IPS DF 6.9 (cell line): ENCODE measurements at places on chromosomes 3 and 15.

DNA sequence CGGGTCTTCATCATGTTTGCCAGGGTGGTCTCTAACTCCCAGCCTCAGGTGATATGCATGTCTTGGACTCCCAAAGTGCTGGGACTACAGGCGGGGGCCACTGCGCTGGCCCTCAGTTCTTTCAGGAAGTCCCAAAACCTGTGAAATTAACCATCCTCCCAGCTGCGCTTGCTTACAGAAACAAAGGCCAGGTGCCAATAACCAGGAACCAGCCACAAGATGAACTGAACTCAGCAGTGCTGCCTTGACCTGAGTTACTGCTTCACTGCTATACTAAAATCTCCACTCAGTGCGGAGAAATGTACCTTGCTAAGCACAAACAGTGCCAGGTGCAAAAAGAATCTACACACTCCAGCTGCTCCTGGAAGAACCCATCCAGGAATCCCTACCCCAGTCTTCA lies 3.9 kb upstream of the GCHFR start:
- H3K27me3 ChIP-seq = no peaks in the 10 kb centered on the region
- peaks cover 3% of the 10 kb centered on the region; the same call in 1 of the 2 replicates for H3K4me1 ChIP-seq
- H3K27ac ChIP-seq = no peak overlapping the region
- no peak overlapping the region for H3K4me3 ChIP-seq

DNA sequence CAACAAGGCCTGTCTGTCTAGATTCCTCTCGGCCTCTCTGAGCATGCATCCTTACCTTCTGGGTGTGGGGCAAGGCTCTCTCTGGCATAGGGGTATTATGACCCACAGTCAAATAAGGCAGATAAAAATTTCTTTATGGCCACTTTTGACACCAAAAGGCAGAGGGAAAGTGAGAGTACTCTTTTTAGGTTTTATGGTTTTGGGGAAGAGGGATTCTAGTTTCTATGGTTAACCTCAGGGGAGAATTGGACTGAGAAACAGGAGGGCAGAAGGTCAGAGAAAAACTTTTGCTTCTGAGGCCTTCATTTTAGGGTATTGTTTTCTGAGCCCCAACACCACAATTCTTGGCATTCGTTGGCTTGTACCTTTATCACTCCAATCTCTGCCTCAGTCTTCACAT lies 70.0 kb upstream of the CCDC54 start:
- H3K4me3 ChIP-seq = no peak overlapping the region
- H3K27ac ChIP-seq = no peak overlapping the region
- H3K27me3 ChIP-seq = no peaks in the 10 kb centered on the region
- H3K36me3 ChIP-seq = no peaks in the 10 kb centered on the region
- no peak for DNase-seq
- peaks cover 2% of the 10 kb centered on the region; the same call in 1 of the 2 replicates for H3K4me1 ChIP-seq

- no peak for DNase-seq
- H3K36me3 ChIP-seq = no peaks in the 10 kb centered on the region
- H3K4me3 ChIP-seq = no peak overlapping the region
- H3K27ac ChIP-seq = no peak overlapping the region
Measured at GRCh38 chr3:28756056-28756455, 407.4 kb upstream of the AZI2 start.

DNA sequence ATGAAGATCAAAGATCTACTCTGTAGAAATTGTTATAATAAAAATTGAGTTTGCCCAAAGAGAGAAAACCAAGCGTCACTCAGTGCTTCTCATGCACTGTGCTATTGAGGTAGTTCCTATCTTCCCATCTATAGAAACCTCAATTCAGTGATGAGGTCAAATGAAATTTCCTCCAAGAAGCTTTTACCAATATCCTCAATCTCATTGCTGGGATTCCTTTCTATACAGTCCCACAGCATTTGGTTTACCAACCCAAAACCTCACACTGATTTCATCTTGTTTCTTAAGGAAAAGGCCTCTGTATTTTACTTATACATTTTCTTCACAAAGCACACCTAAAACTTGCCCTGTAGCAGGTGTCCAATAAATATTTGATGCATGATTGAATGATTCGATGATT lies 147.2 kb downstream of the ALCAM start:
- H3K27me3 ChIP-seq = no peaks in the 10 kb centered on the region
- H3K36me3 ChIP-seq = no peaks in the 10 kb centered on the region
- no peak for DNase-seq
- peaks cover 2% of the 10 kb centered on the region; the same call in 1 of the 2 replicates for H3K4me1 ChIP-seq
- H3K4me3 ChIP-seq = no peak overlapping the region

DNA sequence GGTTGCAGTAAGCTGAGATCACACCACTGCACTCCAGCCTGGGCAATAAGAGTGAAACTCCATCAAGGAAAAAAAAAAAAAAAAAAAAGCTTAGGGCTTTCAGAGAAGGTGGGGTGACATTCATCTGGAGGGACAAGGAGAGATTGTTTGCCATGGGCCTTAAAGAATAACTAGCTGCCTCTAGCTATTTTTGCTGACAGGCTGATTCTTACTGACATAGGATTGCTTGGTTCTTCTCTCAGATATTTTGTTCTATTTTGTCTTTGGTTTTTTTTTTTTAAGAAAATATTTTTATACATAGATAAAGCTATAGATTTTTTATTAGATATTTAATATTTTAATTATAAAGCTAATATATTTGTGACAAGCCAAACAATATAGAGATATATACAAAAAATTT lies 24.2 kb upstream of the PIAS1 start:
- no peaks in the 10 kb centered on the region for H3K4me1 ChIP-seq
- DNase-seq = no peak
- H3K36me3 ChIP-seq = no peaks in the 10 kb centered on the region
- no peaks in the 10 kb centered on the region for H3K27me3 ChIP-seq
- no peak overlapping the region for H3K27ac ChIP-seq
- no peak overlapping the region for H3K4me3 ChIP-seq

DNA sequence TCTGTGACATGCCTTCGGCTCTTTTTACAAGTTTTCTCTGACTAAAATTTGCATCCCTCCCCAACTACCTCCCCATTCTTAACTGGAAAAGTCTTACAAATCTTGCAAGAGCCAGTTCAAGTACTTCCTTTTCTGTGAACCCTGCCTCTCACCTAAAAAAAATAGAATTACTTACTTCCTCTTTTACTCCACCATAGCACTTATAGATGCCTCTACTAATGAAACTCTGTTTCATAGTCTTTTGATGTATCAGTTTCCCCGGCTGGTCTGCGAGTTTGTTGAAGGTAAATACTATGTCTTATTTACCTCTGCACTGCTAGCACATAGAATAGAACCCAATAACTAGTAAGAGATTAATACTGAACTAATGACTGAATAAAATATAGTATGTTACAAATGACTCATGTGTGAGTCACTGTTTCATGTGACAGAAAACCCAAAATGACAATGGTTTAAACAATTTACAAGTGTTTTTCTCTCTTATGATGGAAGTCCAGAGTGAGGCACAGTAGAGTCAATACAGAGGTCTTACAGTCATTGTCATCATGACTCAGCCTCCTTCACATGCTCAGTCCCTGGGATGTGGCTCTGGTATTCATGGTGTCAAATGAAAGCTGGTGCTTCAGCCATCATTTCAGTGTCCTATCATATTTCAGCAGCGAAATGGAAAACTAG lies 393.5 kb downstream of the RSL24D1 start:
- DNase-seq = no peak
- no peak overlapping the region for H3K4me3 ChIP-seq
- H3K27ac ChIP-seq = no peak overlapping the region
- no peaks in the 10 kb centered on the region for H3K27me3 ChIP-seq
- H3K36me3 ChIP-seq = no peaks in the 10 kb centered on the region
- no peaks in the 10 kb centered on the region for H3K4me1 ChIP-seq

GRCh38 chr3:135085652-135086436 lies 290.8 kb downstream of the EPHB1 start:
- no peaks in the 10 kb centered on the region for H3K27me3 ChIP-seq
- DNase-seq = no peak
- H3K4me1 ChIP-seq = 0 out of 2 replicates have a peak, but pooled peaks cover 2% of the 10 kb centered on the region
- H3K4me3 ChIP-seq = no peak overlapping the region
